Naive thymus-derived CD4-positive, alpha-beta T cell (primary cell): ENCODE measurements at places on chromosomes 11 and 22.

- DNase-seq = no peak
Observed at GRCh38 chr22:44496844-44497217, 1.2 kb downstream of the RTL6 start.

- DNase-seq = no peak
Observed at GRCh38 chr11:20162824-20163782, 2.8 kb upstream of the DBX1 start.

DNA sequence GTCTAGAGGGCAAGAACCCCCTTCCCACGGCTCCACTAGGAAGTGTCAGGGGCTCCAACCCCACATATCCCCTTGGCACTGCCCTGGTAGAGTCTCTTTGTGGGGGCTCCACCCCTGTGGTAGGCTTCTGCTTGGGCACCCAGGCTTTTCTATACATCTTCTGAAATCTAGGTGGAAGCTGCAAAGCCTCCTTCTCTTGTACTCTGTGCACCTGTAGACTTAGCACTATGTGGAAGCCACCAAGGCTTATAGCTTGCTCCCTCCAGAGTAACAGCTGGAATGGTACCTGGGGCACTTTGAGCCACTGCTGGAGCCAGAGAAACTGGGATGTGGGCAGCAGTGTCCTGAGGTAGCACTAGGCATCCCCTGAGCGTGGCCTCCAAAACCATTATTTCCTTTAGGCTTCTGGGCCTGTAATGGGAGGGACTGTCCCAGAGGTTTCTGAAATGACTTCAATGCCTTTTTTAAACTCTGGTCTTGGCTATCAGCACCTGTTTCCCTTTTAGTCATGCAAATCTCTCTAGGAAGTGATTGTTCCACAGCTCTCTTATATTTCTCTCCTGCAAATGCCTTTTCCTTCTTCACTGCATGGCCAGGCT lies 68.4 kb downstream of the TRAF6 start:
- DNase-seq = no peak

- peak; percentile 88 for DNase-seq
Observed at GRCh38 chr11:68213555-68214172, 568 bp upstream of the KMT5B start.

GRCh38 chr11:35228328-35228725 lies 89.4 kb downstream of the CD44 start:
- DNase-seq = no peak
